Bronchial epithelial cell (primary cell): ENCODE measurements at places on chromosomes 2 and 18. TPM values are rescaled to one million over a fixed set of nuclear protein-coding genes. Genes with fewer than 3 reads are reported as not detected.

Gene KIAA2012
- not detected in 2 replicates for total RNA-seq

Gene MCFD2
- 71.9 and 105 TPM in 2 replicates for total RNA-seq

Gene TUBB6
- total RNA-seq = 468 and 922 TPM in 2 replicates

Gene CXCR1
- not detected in 2 replicates for total RNA-seq

Gene LOXHD1
- total RNA-seq = not detected in 2 replicates

Gene TMEM178A
- 0.26 and 0.51 TPM in 2 replicates for total RNA-seq

Gene CCDC74B
- total RNA-seq = 0.38 and 0.79 TPM in 2 replicates

Gene GPD2
- total RNA-seq = 52.1 and 76.9 TPM in 2 replicates

Gene GPR75
- total RNA-seq = 0.79 and 1.7 TPM in 2 replicates

Gene GREB1L
- total RNA-seq = 0.79 and 0.90 TPM in 2 replicates

Gene NCKAP5
- total RNA-seq = 0.26 and 1.4 TPM in 2 replicates

Gene LTBP1
- total RNA-seq = 6.6 and 10.6 TPM in 2 replicates

Gene OR6B2
- total RNA-seq = not detected in 2 replicates

Gene SPIRE1
- total RNA-seq = 125 and 141 TPM in 2 replicates

Gene FAM124B
- not detected in 2 replicates for total RNA-seq

Gene IL36B
- 0.13 TPM in 1 of 2 replicates, not detected in the other for total RNA-seq

Gene NEB
- total RNA-seq = 0.26 and 0.90 TPM in 2 replicates
